ENCODE measurements at places on chromosomes 5 and 9. TPM values are rescaled to one million over a fixed set of nuclear protein-coding genes. Genes with fewer than 3 reads are reported as not detected.

DNA sequence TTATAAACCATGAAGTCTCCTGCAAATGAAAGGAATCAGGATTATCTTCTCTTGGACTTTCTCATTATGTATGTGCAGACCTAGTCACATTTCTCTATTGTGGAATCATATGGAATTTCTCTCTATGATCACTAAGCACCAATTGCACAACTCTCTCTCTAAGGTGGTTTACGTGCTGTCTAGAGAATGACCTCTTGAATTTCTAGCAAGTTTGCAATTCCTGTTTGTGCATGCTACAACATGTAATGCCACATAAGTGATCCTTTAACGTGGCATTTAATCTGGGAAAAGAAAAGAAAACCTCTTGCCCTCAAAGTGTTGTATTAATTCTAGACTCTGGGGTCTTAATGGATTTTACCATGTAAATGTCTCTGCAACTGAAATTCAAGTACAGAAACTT lies 5.0 kb upstream of the PPP2R2B start:
- H3K36me3 ChIP-seq: no peaks in the 10 kb centered on the region
- DNase-seq: no peak
- no peak overlapping the region for H3K4me3 ChIP-seq
- no peaks in the 10 kb centered on the region for H3K27me3 ChIP-seq
- H3K27ac ChIP-seq: no peak overlapping the region

- H3K27ac ChIP-seq: no peak overlapping the region
- DNase-seq: no peak
- no peaks in the 10 kb centered on the region for H3K4me1 ChIP-seq
- no peaks in the 10 kb centered on the region for H3K36me3 ChIP-seq
- no peaks in the 10 kb centered on the region for H3K27me3 ChIP-seq
Measured at GRCh38 chr9:21853414-21853813, 51.0 kb downstream of the MTAP start.

- no peaks in the 10 kb centered on the region for H3K36me3 ChIP-seq
- no peaks in the 10 kb centered on the region for H3K27me3 ChIP-seq
- H3K4me1 ChIP-seq: peaks cover 14% of the 10 kb centered on the region
Measured at GRCh38 chr5:129656952-129657351, 90.9 kb upstream of the MINAR2 start.

DNA sequence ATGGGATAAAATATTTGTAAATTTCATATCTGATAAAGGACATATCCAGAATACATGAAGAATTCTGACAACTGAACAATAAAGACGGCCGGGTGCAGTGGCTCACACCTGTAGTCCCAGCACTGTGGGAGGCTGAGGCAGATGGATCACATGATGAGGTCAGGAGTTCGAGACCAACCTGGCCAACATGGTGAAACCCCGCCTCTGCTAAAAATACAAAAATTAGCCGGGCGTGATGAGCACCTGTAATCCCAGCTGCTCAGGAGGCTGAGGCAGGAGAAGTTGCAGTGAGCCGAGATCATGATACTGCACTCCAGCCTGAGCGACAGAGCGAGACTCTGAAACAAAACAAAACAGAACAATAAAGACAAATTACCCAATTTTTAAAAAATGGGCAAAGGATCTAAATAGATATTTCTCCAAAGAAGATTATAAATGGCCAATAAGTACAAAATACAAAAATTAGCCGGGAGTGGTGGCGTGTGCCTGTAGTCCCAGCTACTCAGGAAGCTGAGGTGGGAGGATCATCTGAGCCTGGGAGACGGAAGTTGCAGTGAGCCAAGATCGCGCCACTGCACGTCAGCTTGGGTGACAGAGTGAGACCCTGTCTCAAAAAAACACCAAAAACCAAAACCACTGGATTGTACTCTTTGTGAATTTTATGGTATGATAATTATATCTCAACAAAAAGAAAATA lies 9.6 kb upstream of the NSD1 start:
- no peaks in the 10 kb centered on the region for H3K27me3 ChIP-seq
- H3K36me3 ChIP-seq: no peaks in the 10 kb centered on the region
- DNase-seq: no peak
- H3K4me3 ChIP-seq: no peak overlapping the region
- H3K4me1 ChIP-seq: no peaks in the 10 kb centered on the region
- no peak overlapping the region for H3K27ac ChIP-seq

DNA sequence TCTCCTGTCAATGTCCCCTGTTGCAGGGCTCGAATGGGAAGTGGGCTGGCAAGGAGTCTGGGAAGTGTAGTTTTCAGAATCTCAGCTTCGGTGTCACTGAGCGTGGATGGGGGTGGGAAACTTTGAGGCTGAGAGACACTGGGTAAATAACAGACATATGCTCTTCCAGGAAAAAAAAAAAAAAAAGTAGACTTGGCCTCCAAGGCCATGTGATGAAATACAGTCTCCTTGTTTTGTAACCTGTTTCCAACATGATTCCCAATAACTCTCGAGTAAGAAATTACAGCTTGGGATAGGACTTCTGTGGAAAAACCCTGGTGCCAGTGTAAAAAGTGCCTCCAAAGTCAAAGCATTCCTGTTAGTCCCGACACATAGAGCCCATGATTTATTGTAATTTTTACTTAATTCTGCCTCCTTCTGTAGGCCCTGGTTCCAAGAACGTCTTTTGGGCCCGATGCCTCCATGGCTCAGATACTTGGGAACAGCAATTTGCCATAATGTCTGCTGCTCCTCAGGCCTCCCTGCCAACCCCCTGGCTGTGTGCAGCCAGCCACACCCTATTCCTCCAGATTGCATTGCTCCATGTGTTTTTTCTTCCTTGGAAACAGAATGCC lies 119.5 kb upstream of the TNC start:
- no peaks in the 10 kb centered on the region for H3K36me3 ChIP-seq
- H3K27ac ChIP-seq: peak overlapping the region; percentile 48
- no peak overlapping the region for H3K4me3 ChIP-seq
- H3K27me3 ChIP-seq: no peaks in the 10 kb centered on the region

DNA sequence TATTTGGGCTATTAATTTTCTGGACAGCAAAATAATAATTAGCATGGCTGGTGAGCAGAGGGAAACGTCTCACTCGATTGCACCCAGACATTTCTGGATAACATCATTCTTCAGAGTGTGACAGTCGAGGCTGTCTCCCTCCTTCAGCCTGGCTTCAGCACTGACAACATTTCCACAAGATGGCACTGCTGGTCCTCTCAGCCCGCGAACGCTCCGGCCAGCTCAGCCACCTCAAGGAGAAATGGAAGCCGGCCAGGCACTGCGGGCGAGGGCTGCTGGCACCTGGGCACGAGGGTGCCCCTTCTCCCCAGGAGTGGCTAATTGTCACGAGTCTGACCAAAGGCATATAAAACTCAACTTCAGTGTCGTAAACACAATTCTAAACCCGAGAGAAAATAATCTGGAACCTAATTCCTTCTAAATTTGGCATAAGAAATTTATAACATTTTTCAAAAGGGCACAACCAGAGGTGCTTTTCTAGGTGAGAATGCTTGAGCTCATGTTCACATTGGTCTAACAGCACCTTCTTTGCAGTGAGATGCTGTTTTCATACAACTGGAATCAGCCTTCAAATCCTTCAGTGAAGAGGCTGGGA lies 65.9 kb downstream of the DAP start:
- peak; percentile 86 for DNase-seq
- H3K4me3 ChIP-seq: no peak overlapping the region
- H3K27me3 ChIP-seq: no peaks in the 10 kb centered on the region

- no peak for DNase-seq
- H3K4me1 ChIP-seq: peaks cover 4% of the 10 kb centered on the region
- no peaks in the 10 kb centered on the region for H3K27me3 ChIP-seq
- no peak overlapping the region for H3K4me3 ChIP-seq
- no peak overlapping the region for H3K27ac ChIP-seq
Measured at GRCh38 chr9:91247278-91247677, 114.4 kb downstream of the AUH start.

Gene HMHB1
- not detected for total RNA-seq

- no peak overlapping the region for H3K4me3 ChIP-seq
- no peak overlapping the region for H3K27ac ChIP-seq
- H3K4me1 ChIP-seq: no peaks in the 10 kb centered on the region
- no peak for DNase-seq
- H3K27me3 ChIP-seq: no peaks in the 10 kb centered on the region
Measured at GRCh38 chr9:104177003-104177611, 83.0 kb downstream of the SMC2 start.

GRCh38 chr5:134649163-134649835 lies 714 bp downstream of the SEC24A start:
- no peaks in the 10 kb centered on the region for H3K27me3 ChIP-seq
- no peaks in the 10 kb centered on the region for H3K36me3 ChIP-seq

- H3K4me3 ChIP-seq: no peak overlapping the region
- no peaks in the 10 kb centered on the region for H3K27me3 ChIP-seq
- no peak for DNase-seq
- H3K4me1 ChIP-seq: no peaks in the 10 kb centered on the region
- H3K27ac ChIP-seq: no peak overlapping the region
Measured at GRCh38 chr5:15966651-15967050, 212.9 kb downstream of the MARCHF11 start.

GRCh38 chr9:16060436-16061129 lies 507.7 kb downstream of the CCDC171 start:
- no peaks in the 10 kb centered on the region for H3K36me3 ChIP-seq
- H3K4me1 ChIP-seq: no peaks in the 10 kb centered on the region
- no peak overlapping the region for H3K4me3 ChIP-seq
- no peak overlapping the region for H3K27ac ChIP-seq

Gene IL7R
- total RNA-seq: 3.1 TPM

Gene PLAA
- 20.8 TPM for total RNA-seq

GRCh38 chr5:106675687-106676086 lies 995.0 kb downstream of the EFNA5 start:
- H3K36me3 ChIP-seq: no peaks in the 10 kb centered on the region
- H3K27ac ChIP-seq: no peak overlapping the region
- no peak overlapping the region for H3K4me3 ChIP-seq
- no peaks in the 10 kb centered on the region for H3K27me3 ChIP-seq
- no peaks in the 10 kb centered on the region for H3K4me1 ChIP-seq
- DNase-seq: no peak

GRCh38 chr5:56026863-56027300 lies 32.1 kb upstream of the IL6ST start:
- no peaks in the 10 kb centered on the region for H3K4me1 ChIP-seq
- DNase-seq: no peak
- H3K27me3 ChIP-seq: no peaks in the 10 kb centered on the region
- H3K4me3 ChIP-seq: no peak overlapping the region

DNA sequence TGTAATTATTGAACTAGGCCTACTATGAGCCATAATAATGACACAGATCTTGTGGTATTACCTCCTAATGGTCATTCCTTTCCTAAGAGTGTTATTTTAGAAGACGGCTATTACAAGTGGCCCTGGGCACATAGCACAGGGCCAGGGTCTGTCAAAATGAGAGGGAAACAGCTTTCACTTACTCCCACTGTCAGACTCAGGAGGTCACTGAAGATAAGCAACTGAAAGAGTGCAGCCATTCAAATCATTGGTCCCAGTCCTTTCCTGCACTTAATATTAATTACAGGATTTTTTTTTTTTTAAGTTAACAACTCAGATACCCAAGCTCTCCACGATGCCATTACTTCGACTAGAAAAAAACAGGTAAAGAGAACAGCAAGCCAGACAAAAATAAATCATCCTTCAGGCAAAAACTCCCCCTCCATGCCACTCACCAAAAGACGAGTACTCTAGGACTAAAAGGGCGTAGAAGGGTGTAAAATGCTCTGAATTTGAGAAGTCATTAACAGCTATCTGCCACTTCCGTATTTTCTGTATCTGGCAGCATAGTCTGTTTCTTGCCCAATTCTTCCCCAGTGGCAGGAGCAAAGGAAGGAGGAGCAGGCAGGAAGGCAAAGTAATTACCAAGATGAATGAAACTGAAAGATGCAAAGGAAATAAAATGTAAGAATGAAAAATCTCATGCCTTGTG lies 87.4 kb downstream of the ZNF608 start:
- no peak overlapping the region for H3K27ac ChIP-seq
- peaks cover 76% of the 10 kb centered on the region for H3K4me1 ChIP-seq
- no peaks in the 10 kb centered on the region for H3K27me3 ChIP-seq

DNA sequence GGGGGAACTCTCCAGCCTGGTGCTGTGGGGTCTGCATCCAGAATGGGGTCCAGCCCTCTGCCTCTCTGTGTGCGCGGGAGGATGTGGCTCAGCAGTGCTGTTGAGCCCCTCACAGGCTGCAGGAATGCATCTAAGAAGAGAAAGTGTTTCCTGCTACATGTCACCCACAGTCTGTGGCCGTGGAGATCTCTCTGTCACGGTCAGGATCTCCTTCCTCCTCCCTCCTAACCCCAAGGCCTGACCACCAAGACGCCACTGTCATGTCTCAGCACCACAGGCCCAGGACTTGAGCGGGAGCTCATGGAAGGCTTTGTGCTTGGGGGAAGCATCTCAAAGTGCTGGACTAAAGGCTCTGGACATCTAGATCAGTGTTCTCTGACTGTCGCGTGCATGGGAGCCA lies 90.1 kb downstream of the SREK1 start:
- H3K4me1 ChIP-seq: no peaks in the 10 kb centered on the region
- H3K27ac ChIP-seq: no peak overlapping the region
- H3K27me3 ChIP-seq: no peaks in the 10 kb centered on the region
- no peak overlapping the region for H3K4me3 ChIP-seq

DNA sequence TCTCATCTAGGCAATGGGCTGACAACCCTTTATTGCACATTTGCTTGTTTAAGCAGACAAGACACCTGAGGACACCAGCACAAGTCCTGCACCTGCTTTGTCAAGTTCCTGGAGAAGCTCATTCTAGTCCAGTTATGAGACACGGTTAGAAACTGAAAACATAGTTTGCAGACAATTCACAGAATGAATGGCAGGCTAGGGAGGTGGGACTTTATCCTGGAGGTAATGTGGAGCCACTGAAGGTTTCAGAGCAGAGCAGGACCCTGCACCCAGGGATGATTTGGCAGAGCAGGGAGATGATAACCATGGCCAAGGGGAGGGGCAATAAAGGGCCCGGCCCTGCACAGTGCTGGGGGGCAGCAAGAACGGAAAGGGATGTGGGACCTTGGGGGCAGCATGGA lies 50.7 kb upstream of the SLC25A51 start:
- no peaks in the 10 kb centered on the region for H3K4me1 ChIP-seq
- no peak for DNase-seq
- H3K27ac ChIP-seq: peak overlapping the region; percentile 74
- no peak overlapping the region for H3K4me3 ChIP-seq
- H3K36me3 ChIP-seq: no peaks in the 10 kb centered on the region

Gene SLIT3
- total RNA-seq: 46.3 TPM

GRCh38 chr9:133990366-133991213 lies 1.5 kb downstream of the VAV2 start:
- peak; percentile 78 for DNase-seq
- peak overlapping the region; percentile 49 for H3K4me3 ChIP-seq
- peaks cover 31% of the 10 kb centered on the region for H3K4me1 ChIP-seq

Gene ATP10B
- total RNA-seq: 1.4 TPM

- no peak for DNase-seq
- H3K36me3 ChIP-seq: no peaks in the 10 kb centered on the region
- no peak overlapping the region for H3K4me3 ChIP-seq
- no peaks in the 10 kb centered on the region for H3K27me3 ChIP-seq
- no peak overlapping the region for H3K27ac ChIP-seq
Measured at GRCh38 chr9:36793277-36793676, 220.6 kb downstream of the MELK start.
